ENCODE measurements at places on chromosomes 3 and 15.

GRCh38 chr15:48989170-48989569 is 25.5 kb upstream of the SHC4 start:
- DNase-seq: no peak

- no peak for DNase-seq
Measured at GRCh38 chr3:4637265-4637664, 144.1 kb downstream of the ITPR1 start.

- DNase-seq: no peak
Measured at GRCh38 chr3:195046441-195046840, 224.5 kb downstream of the XXYLT1 start.

DNA sequence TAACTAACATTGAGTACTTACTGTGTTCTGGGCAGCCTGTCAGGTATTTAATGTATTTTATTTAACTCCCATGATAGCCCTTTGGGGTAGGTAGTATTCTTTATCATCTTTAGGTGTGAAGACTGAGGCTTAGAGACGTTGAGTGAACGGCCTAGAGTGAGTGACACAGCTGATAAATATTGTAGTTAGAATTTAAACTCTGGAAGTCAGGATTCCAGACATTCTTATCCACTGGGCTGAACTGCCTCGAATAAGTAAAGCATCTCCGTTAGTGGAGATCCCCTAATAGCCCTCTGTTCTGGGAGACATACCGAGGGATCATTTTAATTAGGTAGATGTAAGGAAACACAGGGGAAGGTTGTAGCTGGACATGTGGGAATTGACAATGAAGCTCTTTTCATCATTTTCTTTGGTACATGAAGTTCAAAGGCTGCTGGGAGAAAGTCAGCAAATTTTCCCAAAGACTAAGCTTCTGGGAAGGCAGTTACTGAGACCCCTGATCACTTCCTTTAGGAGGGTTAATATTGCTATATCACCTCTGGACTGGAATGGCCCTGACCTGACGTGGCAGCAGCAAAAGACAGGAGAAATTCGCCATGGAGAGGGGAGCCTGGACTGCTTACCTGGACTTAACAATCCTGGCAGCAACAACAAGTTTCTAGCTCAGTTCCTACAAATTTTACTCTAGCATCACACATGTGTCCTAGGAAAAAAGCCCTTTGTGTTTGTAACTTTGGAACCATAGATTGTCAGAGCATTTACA is 11.7 kb upstream of the PDCD6IP start:
- DNase-seq: no peak

DNA sequence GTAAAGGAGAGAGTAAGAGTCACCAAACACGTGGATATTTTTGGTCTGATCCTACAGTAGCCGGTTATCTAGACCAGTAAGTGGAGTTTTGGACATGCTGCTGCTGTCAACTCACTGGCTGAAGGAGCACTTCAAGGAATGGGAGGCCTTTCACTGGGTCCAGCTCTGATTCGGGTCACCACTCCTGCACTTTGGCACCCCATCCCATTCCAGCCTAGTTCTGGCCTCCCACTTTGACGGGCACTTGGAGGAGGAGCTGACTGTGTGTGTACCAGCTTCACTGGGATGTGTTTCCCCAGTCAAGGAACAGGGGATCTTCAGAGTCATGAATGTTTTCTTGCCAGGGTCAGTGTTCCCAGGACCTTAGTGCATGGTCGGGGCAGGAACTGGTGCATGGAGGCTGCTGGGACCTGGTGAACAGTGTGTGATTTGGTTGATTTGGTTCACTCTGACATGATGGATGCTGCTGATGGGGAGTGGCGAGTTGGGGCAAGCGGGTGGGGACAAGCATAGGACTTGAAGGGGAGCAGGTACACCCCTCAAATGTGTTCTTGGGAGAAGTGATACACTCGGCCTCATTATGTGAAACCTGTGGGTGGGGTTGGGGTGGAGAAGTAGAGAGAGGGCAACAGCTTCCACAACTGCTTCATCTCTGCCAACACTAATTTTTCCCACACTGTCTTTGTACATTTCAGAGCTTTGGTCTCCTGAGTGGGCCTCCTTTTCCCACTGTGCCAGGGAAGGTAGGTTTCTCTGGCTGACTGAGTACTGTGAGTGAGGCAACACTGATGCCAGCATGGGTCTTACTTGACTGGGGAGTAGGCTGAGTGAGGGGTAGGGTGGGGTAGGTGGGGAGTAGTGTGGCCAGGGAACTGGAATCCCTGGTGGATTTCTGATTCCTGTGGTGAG is 64.0 kb downstream of the RGMA start:
- no peak for DNase-seq

DNA sequence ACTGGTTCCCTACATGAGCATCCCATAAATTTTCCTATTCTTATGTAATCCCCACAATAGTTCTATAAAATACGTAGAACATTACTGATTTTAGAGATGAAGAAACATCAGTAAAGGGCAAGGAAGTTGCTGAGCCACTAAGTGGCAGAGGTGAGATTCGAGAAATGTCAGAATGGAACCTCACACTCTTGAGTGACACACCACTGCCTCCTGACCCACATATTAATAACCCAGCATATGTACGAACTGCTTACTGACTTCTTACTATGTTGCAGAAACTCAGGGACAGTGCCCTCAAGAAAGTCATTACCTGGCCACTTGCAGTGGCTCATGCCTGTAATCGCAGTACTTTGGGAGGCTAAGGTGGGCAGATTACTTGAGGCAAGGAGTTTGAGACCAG is 1022.4 kb downstream of the FHIT start:
- DNase-seq: no peak

DNA sequence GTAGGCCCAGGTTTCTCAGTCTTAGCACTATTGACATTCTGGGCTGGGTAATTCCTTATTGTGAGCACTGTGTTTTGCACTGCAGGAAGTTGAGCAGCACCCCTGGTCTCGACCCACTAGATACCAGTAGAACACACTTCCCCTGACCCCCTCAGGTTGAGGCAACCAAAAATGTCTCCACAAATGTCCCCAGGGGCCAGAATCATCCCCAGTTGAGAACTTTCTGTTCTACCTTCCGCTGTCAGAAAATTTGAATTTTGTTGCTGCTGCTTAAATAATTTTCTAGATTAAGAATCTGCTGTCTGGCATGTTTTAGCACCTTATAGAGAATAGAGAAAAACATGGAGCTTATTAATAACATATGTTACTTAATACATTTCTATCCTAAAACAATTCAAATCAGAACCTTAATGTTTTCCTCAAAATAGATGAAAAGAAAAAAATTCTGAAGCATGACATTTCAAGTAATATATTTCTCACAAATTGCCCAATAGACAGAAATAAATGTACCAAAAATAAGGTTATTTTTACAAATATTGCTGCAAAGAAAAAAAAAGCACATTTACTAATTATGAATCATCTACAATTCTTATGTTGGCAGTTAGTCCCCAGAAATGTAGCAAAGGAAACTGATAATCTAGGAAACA is 13.2 kb upstream of the THRB start:
- DNase-seq: no peak

GRCh38 chr3:141243271-141243707 is 11.7 kb downstream of the PXYLP1 start:
- DNase-seq: peak; percentile 39

DNA sequence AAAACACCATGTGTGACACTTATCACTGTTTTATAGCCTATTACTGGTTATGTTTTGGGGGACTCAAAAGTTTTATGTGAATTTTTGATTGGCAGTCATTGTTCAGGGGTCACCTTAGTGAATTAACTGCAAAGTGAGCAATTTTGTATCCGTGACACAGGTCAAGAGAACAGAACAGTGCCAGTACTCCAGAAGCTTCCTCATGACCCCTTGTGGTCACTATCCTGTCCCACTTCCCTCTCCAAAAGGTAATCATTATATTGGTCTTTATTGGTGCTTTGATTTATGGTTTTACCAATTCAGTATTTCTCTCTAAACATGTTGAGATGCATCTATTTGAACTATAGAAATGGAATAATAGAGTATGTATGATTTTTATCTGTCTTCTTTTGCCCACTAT is 107.1 kb downstream of the STT3B start:
- no peak for DNase-seq

- DNase-seq: no peak
Measured at GRCh38 chr3:85560088-85560785, 601.4 kb downstream of the CADM2 start.

GRCh38 chr3:43953814-43954692 is 263.3 kb downstream of the ABHD5 start:
- DNase-seq: peak; percentile 79

DNA sequence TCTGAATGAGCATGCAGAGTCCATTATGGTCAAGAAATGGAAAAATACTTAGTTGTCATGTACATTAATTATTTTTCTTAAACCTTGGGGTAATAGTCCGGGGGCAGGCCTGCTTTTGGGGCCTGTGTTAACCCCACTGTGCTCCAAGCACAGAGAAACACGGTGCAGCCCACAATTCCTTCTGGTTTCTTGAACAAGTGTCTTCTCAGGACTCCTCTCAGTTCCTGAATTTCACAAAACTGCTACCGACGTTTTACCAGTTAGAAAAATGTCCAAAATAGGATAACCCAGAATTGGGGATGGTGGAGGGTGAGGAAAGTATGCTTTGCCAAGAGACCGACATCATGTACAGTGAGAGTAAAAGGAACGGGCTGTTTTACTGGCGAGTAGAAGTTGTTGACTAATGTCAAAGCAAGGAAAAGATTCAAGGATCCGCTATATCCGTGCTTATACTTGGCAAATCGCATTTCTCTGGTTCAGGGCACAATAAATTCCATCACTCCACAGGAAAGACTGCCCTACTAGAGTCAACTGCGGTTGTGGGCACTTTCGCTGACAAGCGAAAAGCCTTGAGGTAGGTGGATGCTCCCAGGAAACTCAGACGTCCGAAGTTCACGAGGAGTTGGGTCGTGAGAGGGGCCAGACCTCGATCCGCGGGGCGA is 495 bp upstream of the NXPE3 start:
- DNase-seq: no peak

DNA sequence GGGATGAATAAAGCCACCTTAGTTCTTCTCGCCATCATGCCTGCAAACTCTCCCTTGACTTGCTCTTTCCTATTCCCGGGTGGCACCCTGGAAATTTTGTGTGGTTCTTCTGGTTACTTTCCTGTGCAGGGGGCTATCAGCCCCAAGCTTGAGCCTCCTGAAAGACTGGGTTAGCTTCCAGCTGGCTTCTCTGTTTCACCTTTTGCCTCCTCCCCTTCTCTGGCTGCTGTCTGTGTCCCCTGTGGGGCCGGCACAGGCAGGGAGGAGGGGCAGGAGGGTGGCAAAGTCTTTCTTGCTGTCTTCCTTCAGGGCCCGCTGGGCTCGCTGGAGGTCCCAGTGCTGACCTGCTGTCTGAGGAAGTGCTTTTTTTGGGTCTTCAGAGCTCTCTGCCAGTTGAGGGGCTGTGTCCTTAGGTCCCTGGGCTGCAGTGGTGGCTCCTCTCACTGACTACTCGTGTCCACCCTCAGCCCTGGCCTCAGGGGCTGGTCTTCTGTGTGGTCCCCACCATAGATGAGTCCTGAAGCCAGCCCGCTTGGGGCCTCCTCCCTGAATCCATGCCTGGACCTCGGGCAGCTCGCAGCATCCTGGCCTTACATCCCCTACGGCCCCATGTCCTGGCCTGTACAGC is 196.5 kb downstream of the KLF13 start:
- DNase-seq: no peak

DNA sequence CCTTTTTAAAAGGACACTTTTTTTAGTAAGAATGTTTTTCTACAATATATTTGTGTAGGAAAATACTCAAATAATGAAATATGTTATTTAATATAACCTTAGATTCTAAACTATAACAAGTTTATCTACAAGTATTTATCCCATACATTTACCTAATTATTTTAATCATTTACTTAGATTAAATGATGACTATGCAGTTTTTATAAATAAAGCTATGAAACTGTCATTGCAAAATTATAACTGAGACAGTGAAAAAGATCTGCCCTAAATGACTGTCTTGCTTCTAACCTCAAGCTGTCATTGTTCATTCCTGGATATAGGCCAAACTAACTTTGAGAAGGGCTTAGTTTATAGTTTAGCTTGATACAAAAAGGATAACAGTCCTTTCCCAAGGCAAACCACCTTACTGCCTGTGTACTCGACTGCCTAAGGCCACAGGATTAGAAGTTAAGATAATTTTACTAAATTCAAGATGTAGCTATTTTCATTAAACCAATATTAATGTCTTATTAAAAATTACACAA is 84.1 kb downstream of the GLDN start:
- no peak for DNase-seq

DNA sequence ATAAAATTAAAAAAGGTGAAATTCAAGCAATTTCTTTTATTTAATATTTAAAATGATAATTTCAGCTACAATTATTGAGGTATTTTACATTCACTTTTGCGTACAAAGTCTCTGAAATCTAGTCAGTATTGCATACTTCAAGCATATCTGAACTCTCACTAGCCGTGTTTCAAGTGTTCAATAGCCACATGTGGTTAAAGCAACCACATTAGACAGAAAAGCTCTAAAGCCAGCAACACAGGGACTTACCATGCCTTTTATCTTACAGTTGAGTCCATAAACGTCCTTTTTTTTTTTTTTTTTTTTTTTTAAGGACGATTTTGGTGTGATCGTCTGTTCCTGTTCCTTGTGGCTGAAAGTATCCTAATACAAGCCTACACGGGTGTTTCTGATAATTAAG is 257.0 kb upstream of the RGMA start:
- no peak for DNase-seq

GRCh38 chr3:14879211-14879874 is 60.6 kb downstream of the FGD5 start:
- no peak for DNase-seq

DNA sequence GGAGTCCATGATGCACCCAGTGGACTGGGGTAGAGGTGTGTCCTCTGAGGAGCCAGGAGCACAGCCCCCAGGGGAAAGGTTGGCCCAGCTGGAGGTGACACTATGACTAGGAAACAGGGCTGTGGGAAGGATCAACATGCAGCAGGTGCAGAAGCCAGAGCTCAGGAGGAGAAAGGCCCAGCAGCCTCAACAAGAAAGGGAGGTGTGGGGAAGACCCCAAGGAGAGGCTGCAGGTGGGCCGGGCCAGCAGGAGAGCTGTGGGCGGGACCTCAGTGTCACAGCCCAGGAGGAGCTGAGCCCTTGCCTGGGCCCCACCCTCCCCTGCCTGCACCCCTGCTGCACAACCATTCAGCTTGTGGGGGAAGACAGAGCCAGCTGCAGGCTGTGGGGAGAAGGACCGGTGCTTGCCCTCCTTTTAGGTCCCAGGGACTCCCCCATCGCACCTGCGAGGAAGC is 18.4 kb upstream of the KLF13 start:
- DNase-seq: no peak

DNA sequence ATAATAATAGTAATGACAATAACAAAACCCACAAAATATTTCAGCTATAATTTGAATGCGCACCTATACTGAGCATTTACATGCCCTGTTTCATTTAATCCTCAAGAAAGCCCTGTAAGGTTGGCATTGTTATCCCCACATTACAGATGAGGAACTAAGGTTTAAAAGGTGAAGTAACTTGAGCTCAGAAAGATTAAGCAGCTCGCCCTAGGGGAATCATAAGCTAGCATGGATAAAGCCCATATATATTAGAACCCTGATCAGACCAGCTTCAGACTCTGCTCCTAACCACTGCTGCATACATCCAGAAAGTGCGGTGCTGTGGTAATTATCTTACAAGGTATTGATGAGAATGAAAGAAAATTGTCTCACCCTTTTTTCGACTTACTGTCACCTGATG is 141.1 kb upstream of the CGNL1 start:
- no peak for DNase-seq

GRCh38 chr3:116059421-116060096 is 385.7 kb downstream of the LSAMP start:
- peak; percentile 81 for DNase-seq
